Naive thymus-derived CD4-positive, alpha-beta T cell (primary cell): ENCODE measurements at places on chromosomes 6 and 20.

DNA sequence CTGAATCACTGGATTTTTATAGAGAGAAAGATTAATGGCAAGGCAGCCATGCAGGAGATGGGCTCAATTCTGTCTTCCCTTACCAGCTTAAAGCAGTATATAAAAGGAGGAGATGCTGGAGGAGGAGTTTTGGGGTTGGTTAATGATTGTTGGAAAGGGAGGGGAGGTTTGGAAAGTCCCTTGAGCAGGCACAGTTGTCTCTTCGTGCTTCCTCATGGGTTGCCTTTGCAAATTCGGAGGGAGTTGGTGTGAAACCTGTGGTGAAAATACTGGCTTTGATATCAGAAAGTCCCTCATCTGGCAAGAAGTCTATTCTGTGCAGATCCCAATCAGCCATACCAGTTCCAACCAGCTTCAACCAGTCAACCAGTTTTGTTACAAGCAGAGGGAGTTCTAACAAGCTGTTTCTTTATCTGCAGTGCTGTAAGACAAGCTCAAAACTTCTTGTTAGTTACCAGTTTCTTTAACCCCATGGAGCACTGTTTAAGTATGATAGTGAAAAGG, 107.0 kb downstream of the HIVEP1 start:
- H3K36me3 ChIP-seq, result peaks cover 11% of the 10 kb centered on the region
- H3K27ac ChIP-seq, result no peak overlapping the region
- DNase-seq, result peak; percentile 69
- H3K4me1 ChIP-seq, result peaks cover 9% of the 10 kb centered on the region
- H3K4me3 ChIP-seq, result no peak overlapping the region

DNA sequence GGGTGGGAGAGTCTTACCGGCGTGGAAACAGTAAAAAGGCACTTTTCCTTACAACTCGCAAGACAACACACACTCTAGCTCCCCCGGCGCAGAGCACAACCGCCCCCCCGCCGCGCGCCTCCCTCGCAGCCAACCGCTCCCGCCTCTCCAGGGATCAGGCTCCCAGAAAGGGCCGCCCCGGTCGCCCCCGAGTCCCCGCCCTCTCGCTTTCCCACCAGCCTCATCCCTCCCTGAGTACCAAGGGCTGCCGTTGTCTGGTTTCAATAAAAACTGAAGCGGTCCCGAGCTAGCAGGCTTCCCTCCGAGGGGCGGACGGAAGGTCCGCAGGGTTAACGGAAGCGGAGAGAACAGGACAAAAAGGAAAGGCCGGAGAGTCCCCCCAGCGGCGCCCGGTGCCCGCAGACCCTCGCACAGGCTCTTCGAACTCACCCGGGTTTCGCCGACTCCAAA, 804 bp downstream of the ELOVL5 start:
- H3K36me3 ChIP-seq, result peaks cover 6% of the 10 kb centered on the region
- H3K27ac ChIP-seq, result peak overlapping the region; percentile 89
- no peaks in the 10 kb centered on the region for H3K27me3 ChIP-seq
- peak overlapping the region; percentile 65 for H3K4me3 ChIP-seq
- peaks cover 25% of the 10 kb centered on the region for H3K4me1 ChIP-seq

GRCh38 chr6:154367839-154368695, 11.5 kb upstream of the IPCEF1 start:
- no peak overlapping the region for H3K27ac ChIP-seq
- no peak overlapping the region for H3K4me3 ChIP-seq
- no peak for DNase-seq
- H3K4me1 ChIP-seq, result no peaks in the 10 kb centered on the region
- no peaks in the 10 kb centered on the region for H3K27me3 ChIP-seq

DNA sequence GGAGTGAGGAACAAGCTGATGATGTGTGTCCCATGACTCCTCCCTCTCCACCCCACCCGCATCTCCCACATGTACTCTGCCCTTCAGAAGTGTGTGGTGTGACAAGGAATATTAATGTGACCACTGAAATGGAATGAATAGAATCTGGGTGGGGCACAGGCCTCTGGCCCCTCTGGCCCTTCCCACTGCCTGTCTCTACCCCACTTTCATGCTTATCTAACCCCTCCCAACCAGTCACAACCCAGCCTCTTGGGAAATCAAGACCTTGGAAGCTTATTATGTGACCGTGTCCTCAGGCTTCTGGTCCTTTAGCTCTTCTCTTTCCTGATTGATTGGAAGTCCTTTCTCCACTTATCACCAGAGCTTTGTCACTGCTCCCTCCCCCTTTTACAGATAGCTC, 312.2 kb upstream of the SOX4 start:
- H3K4me3 ChIP-seq, result no peak overlapping the region
- no peaks in the 10 kb centered on the region for H3K27me3 ChIP-seq
- DNase-seq, result no peak
- H3K27ac ChIP-seq, result no peak overlapping the region

DNA sequence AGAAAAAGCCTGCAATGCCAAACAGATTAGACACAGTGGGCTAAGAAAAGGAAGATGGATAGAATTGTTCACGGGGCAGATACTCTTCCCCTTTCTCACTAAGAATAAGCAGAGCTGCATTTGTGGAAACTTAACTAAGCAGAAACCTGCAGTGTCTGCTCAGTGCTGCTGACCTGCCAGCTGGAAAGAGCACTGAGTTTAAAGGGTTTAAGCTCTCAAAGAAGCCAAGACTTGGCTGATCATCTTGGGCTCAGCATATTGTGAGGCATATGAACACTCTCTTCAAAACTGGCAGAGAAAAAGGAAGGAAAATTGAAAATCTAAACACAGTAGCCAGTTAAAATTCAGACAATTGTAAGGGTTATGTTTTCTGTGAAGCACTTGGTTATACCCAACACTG, 711.1 kb upstream of the EPHA7 start:
- no peaks in the 10 kb centered on the region for H3K4me1 ChIP-seq
- no peak overlapping the region for H3K4me3 ChIP-seq
- H3K27me3 ChIP-seq, result no peaks in the 10 kb centered on the region

DNA sequence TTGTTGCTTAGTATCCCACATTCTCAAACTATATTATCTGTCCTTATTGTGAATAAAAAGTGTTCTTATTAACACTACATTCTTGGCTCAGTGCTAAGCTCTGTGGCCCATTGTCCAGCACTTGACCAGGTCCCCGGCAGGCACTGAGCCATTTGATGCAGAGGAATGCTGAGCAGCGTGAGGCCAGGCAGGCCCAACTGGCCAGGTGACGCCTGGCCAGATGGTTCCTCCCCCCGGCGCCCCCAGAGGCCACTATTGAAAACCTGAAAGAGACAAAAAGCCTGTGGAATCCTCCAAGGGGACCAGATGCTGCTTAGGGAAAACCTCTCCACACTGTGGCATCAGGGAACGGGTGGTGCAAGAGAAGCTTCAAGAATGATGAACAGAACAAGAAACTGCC, 597.5 kb upstream of the JAG1 start:
- H3K4me1 ChIP-seq, result no peaks in the 10 kb centered on the region
- no peak overlapping the region for H3K4me3 ChIP-seq
- H3K27me3 ChIP-seq, result no peaks in the 10 kb centered on the region
- no peaks in the 10 kb centered on the region for H3K36me3 ChIP-seq

- DNase-seq, result no peak
- no peak overlapping the region for H3K4me3 ChIP-seq
- H3K27me3 ChIP-seq, result no peaks in the 10 kb centered on the region
- H3K4me1 ChIP-seq, result no peaks in the 10 kb centered on the region
- no peaks in the 10 kb centered on the region for H3K36me3 ChIP-seq
- no peak overlapping the region for H3K27ac ChIP-seq
Observed at GRCh38 chr6:13146442-13146841, 181.9 kb downstream of the TBC1D7 start.

DNA sequence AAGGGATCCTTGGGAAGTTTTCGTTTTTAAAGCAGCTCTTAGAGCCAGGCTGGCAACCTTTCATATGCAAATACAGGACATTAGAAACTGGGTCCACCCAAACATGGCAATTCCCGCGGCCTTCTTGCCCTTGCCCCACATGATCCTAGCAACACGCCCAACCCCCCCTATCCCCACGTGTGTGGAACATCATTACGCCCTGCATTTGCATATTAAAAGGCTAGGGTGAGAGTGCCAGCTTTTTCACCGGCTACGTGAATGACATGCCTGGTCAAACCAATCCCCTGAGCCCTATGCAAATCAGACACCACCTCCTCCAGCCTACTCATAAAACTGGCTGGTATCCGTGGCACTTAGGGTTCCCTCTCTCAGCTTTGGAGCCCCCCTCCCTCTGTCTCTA, 88.1 kb downstream of the TNFRSF21 start:
- H3K36me3 ChIP-seq, result no peaks in the 10 kb centered on the region
- no peak overlapping the region for H3K27ac ChIP-seq
- H3K27me3 ChIP-seq, result no peaks in the 10 kb centered on the region
- DNase-seq, result no peak
- no peak overlapping the region for H3K4me3 ChIP-seq

DNA sequence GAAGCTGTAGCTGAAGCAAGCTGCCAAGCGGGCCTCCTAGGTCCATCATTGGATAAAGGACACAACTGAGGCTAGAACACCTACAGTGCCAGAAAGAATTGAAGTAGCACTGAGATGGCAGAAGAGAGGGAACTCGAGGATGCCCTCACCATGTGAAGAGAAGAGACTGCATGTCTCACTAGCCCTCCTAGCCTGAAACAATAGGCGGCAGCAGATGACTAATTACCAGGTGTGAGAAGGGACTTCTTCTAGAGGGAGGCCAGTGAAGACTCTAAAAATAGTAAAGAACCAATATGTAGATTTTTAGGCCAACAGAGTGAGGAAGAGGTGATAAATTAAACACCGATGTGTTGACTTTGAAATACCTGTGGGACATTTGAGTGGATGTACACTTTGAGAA, 50.3 kb downstream of the LGSN start:
- no peaks in the 10 kb centered on the region for H3K36me3 ChIP-seq
- H3K4me1 ChIP-seq, result no peaks in the 10 kb centered on the region
- no peak overlapping the region for H3K4me3 ChIP-seq
- no peak overlapping the region for H3K27ac ChIP-seq
- no peak for DNase-seq

DNA sequence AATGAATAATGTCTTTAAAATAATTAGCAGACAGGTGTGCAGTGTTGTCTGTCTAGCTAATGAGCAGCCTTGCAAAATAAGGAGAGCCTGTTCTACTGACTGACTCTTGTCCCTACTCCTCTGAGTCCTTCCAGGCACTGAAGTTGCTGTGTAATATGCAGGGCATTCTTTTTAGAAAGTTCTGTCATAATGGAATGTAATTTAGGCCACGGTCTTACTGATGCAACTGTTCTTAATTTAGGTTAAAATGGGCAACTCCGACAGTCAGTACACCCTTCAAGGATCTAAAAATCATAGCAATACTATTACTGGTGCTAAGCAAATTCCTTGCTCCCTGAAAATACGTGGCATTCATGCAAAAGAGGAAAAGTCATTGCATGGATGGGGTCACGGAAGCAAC, 133.9 kb downstream of the TIAM2 start:
- no peak for DNase-seq
- H3K27ac ChIP-seq, result no peak overlapping the region
- no peaks in the 10 kb centered on the region for H3K4me1 ChIP-seq
